ENCODE measurements at places on chromosomes 2 and 18.

DNA sequence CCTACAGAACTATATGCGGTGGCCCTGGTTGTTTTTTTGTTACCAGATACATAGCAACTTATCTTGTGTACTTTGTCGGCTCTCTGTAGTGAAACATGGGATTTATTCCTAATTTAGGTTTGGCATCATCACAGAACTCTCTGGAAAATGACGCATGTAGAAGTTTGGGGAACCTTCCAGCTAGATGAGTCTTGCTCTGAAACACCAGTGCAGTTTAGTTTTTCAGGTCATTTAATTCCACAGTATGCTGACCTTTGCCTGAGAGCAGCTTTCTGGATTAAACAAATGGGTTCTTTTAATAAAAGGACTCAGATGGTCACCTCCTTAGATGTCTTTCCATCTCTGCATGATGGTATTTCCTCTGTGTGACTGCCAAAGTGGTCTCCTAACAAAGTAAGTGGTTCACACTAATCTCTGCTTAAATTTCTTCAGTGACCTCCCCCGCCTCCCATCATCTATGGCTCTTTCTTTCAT lies 39.9 kb downstream of the MYO3B start:
- no peak for DNase-seq

- DNase-seq, result no peak
Measured at GRCh38 chr2:150429384-150429961, 58.0 kb downstream of the RND3 start.

- DNase-seq, result no peak
Measured at GRCh38 chr18:50902797-50903196, 23.9 kb downstream of the ME2 start.

GRCh38 chr18:13261661-13262357 lies 43.2 kb downstream of the LDLRAD4 start:
- DNase-seq, result no peak

DNA sequence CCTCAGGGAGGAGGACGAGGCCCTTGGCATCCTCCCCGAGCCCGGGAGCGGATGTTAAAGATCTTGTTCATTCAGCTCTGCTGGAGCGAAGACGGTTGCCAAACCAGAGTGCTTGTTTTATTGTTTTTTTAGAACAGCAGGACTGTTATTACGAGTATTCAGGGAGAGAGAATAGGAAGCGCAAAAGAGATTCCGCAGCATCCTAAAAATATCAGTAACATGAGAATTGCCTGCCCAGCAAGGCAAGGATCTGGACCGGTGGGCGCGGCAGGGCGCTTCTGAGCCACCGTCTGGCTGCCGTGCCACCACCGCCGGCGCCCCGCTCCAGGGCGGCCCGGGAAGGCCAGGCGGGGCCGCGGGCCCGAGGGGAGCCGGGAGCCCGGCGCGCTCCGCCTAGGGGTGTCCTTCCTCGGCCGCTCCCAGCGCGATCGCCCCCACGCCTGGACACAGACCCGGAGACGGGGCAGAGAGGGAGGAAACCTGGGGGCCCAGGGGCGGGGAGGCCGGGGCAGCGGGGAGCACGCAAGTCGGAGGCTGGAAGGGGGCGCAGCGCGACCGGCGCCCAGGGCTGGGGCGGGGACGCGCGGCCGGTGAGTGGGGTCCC lies 843 bp downstream of the CYS1 start:
- DNase-seq, result no peak

GRCh38 chr2:213537579-213537978 lies 253.3 kb downstream of the SPAG16 start:
- DNase-seq, result no peak

- no peak for DNase-seq
Measured at GRCh38 chr2:106189764-106190468, 4.2 kb downstream of the UXS1 start.

Measured in activated CD8-positive, alpha-beta memory T cell treated with anti-CD3 and anti-CD28 coated beads, Interleukin-2, amount 50 U/mL, for 4 hours (primary cell).